Eye (tissue), 1 donor: ENCODE measurements at places on chromosomes 11 and 22.

GRCh38 chr11:41716862-41717261, 257.4 kb upstream of the LRRC4C start:
- no peak for DNase-seq

GRCh38 chr11:78334109-78334508, 83.5 kb downstream of the GAB2 start:
- DNase-seq: no peak

- no peak for DNase-seq
Measured at GRCh38 chr11:102793677-102794290, 4.2 kb downstream of the MMP1 start.

GRCh38 chr22:26548303-26548702, 36.0 kb upstream of the TFIP11 start:
- no peak for DNase-seq

- DNase-seq: no peak
Measured at GRCh38 chr11:45210846-45211245, 64.4 kb downstream of the PRDM11 start.

DNA sequence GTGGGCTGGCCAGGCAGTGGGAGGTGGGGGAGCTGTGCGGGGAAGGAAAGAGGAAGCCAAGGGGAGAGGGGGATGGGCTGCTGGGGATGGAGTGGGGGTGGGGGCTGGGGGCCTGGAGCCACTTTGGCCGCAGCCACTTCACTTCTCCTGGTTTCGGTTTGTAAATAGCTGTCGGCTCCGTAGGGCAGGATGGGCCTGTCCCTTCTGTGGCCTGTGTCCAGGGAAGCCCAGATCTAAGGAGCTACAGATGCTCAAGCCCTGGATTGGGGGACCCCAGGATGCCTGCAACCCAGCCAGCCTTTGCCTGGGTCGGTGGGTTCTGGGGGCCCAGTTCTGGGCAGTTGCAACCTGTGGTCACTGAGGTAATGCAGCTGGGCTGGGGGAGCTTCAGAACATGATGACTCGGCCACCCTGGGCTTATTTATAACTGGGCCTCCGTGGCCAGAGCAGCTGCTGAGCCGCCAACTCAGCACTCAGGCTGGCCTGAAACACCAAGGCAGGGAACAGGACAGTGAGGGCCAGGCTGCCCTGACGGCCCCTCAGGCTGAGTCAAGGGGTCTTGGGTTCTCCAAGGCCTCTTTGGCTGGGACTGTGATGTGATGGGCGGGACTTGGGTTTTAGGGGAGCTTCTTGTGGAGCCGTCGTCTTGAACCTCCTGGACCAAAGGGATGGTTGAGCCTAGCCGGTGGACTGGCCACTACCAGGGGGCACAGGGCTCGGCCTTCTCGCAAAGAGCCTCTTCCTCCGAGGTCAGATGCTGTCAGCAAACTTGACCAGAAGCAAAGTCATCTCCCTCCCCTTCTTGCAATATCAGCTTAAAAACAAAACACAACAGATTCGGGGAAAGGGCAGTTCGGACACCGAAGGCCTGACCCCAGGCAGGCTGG, 15.0 kb upstream of the SLC39A13 start:
- no peak for DNase-seq

DNA sequence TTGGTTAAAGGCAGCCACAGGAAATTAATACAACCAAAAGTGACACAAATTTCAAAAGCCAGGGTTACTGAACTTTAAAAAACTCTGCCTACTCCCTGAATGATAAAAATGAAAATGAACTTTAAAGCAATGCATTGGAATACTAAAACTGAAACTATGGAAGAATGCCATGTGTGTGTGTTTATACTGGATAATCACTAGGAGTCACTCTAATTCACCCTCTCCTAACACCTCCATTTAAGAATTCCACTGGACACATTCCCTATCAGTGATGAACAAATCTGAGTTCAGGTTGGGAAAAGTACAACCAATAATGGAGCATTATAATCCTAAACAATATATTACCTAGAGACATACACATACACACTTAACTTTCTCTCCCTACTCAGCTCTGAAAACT, 27.5 kb upstream of the PLAAT3 start:
- no peak for DNase-seq
